Suppressor macrophage (primary cell): ENCODE measurements at places on chromosomes 5 and 9.

DNA sequence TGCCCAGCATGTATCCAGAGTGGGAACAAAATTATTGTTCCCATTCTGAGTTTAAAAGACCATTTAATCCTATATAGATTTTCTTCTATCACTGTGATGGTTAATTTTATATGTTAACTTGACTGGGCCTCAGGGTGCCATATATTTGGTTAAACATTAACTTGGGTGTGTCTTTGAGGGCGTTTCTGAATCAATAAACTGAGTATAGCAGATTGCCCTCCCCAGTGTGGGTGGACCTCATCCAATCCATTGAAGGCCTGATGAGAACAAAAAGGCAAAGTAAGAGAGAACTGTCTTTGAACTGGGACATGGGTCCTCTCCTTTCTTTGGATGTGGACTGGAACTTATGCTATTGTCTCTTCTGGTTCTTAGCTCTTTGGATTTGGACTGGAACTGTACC, 17.3 kb downstream of the RIOK2 start:
- no peak for DNase-seq

GRCh38 chr5:95809414-95809960, 13.0 kb downstream of the GLRX start:
- DNase-seq, result no peak

GRCh38 chr9:122389799-122390481, 19.1 kb downstream of the PTGS1 start:
- peak; percentile 94 for DNase-seq

DNA sequence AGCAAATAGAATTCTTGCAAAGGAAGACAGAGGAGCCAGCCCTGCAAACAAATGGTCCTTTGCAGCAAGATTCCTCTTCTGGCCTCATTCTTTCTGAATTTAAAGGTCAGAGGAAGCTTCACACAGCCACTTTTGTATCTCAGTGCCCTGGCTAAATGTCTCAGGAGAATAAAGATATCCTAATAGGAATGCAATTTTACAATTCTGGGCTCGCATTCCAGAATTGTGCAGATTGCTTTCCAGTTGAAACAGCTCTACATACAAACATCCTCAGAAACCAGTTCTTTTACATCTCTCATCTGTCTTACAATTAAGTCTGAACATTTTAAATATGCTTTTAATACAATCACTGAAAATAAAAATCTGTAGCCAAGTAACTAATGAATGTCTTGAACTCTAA, 14.6 kb upstream of the ACOT12 start:
- no peak for DNase-seq

- peak; percentile 16 for DNase-seq
Observed at GRCh38 chr5:126837906-126838539, 61.1 kb downstream of the LMNB1 start.

DNA sequence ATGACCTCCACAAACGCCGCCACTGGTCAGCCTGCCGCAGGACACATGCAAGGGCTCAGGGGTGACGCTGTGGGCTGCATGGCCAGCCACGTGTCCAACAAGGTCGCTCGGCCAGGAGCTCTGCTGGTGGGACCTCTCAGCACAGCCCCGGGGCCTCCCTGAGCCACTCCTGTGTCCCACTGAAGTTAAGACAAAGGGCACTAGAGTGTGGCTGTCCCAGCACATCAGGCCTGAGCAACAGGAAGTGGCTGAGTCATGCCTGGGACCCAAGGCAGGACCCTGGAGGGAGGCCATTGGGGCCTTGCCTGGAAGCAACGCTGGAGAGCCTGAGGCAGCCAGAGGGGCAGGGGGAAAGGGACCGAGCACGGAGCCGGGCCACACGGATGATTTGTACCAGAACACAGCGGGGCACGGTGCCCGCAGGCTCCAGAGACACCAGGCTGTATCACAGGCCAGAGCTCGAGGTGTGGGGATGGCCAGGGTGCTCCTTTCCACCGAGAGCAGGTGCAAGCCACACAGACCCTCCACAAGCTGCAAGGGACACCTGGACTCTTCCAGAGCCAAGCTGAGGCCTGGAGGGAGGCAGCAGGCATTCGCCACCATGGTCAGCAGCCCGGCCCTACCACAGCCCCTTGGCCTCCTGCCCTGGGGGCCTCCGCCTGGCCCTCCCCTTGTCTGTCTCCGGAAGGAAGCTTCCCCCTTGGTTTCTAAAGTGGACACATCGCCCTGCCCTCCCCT, 6.5 kb upstream of the TMEM210 start:
- no peak for DNase-seq

DNA sequence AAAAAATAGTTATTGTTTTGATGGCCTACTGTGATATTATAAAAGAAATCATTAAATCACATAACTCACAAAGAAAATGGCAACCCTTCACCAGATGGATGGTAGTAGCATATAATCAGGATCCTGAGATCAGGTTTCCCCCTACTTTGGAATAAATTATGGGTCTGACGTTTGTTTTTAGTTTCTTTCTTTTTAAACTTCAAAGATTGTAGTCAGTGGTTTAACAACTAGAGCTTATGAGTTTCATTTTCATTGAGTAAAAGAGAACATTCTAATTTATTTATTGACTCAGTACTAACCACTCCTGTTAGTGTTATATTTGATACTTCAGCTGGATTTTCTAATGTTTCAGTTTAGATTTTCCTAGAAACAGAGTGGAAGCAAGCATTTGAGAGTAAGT, 218.0 kb upstream of the PCSK5 start:
- DNase-seq, result no peak

DNA sequence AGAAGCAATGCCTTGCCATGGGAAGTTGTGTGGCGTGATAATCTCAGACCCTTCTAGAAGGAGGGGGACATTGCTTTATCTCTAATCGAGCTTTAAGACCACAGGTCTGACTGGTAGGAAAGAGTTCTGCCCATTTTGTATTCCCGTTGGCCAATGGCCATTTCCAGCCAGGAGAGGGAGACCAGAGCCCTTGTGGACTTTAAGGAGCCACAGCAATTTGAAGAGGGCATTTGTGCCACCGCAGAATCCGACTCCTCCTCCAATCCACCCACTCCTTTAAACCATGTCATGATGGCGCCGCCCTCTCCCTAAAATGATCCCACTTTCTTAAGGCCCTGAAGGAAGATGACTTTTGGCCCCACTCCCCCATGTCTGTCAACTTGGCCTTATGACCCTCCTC, 560.5 kb upstream of the ADAMTS16 start:
- no peak for DNase-seq

GRCh38 chr5:56409331-56410190, 176.4 kb upstream of the ANKRD55 start:
- peak; percentile 69 for DNase-seq

DNA sequence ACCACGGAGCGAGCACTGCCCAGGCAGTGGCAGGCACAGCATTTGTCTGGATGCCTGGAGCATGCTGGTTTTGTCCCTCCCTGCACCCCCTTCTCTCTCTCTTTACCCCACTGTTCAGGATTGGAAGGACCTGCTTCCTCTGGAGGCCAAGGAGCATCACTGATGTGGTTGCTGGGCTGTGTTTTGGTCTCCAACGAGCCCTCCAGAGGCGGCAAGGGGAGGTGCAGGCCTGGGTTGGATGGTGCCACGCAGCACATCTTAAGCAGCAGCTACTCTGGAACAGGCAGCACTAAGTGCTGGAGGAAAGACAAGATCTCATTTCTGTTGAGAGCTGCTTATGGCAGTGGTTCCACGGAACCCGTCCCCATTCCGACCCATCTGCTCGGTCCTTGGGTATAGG, 139.6 kb downstream of the CMYA5 start:
- peak; percentile 7 for DNase-seq

DNA sequence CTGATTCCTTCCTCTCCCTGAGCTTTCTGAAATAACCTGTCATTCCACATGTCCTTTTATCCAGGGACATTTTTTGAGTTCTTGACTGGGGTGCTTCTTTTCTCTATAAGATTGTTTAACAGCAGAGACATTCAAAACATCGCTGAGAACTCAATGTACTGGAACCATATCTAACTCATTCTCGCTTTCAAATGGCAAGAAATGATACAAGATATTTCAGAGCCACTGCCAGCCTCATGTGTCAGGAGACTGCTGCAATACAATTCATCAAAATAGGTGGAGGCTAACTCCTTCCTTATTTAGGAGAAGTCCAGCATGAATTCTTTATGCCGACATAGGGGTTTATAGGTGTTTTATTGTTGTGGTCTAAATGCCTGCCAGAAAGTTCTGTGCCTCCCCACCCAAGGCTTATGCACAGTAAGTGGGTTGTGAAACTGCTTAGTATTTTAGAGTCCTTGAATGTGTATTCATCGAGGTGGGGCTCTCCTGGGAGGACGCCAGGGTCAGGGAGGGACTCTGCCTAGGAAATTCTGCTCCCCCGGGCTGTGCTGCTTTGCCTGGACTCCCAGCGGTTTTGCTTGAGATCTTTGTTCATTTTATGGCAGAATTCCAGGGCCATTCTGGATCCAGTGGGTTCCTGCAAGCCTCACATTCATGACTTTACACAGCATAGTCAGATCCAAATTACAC, 53.9 kb downstream of the ZNF474 start:
- no peak for DNase-seq

GRCh38 chr5:28523888-28524635, 1485.7 kb upstream of the CDH9 start:
- DNase-seq, result no peak

DNA sequence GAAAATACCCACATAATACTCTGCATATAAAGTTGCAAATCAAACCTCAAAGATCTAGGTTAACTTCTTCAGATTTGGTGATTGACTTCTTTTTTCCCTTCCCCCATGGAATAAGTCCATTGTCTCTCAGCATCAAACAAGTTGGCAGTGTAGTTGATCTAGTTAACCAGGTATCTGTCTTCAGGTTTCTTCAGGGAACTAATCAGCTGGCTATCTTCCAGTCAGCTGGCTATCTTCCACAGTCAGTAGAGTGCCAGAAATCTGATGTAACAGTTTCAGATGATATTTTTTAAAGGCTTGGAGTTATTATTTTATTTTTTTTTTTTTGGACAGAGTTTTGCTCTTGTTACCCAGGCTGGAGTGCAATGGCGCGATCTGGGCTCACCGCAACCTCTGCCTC, 16.8 kb downstream of the TNFSF15 start:
- DNase-seq, result no peak

- DNase-seq, result no peak
Observed at GRCh38 chr9:2839040-2839439, 4.9 kb downstream of the PUM3 start.

- no peak for DNase-seq
Observed at GRCh38 chr5:56479696-56480077, 246.6 kb upstream of the ANKRD55 start.

GRCh38 chr5:116506488-116506887, 68.1 kb downstream of the SEMA6A start:
- DNase-seq, result no peak

GRCh38 chr5:128904805-128905567, 60.3 kb upstream of the SLC27A6 start:
- no peak for DNase-seq

DNA sequence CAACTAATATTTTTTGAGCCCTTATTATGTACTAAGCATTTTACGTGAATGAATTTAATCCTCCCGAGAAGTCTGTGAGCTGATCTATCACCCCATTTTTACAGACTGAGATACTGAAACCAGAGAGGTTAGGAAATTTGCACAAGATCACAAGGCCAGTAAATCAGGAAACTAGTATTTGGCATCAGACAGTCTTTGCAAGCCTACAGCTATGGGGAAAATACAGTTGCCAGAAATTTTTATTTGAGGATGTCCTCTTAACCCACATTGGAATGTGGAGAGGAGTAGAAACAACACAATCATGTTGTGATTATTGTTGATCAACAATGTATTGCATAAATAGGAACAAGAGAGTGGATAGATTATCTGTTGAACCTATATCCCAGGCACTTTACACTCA, 2.3 kb upstream of the SLC46A2 start:
- peak; percentile 40 for DNase-seq

DNA sequence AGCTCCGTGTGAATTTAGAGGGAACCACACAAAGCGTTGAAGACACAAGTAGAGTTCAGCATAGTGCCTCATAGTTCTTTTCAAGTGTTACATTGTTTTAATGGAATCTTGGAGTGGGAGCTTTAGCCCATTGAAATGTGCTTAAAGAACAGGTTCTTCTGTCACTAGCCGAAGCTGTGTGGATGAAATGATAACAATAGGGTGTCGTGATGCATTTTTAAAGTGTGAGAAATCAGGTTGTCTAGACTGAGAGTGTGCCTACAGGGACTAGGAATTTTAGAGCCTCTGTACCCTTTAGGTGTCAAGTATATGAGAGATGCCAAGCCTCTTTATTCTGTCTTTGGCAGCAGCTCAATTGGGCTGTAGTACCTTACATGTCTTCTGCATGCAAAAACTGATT, 83.0 kb downstream of the NDUFS4 start:
- no peak for DNase-seq

GRCh38 chr5:109553846-109554245, 135.9 kb upstream of the MAN2A1 start:
- DNase-seq, result peak; percentile 17

GRCh38 chr5:95729115-95730010, 1.8 kb upstream of the RHOBTB3 start:
- no peak for DNase-seq

- no peak for DNase-seq
Observed at GRCh38 chr9:84998639-84999038, 329.1 kb downstream of the NTRK2 start.

DNA sequence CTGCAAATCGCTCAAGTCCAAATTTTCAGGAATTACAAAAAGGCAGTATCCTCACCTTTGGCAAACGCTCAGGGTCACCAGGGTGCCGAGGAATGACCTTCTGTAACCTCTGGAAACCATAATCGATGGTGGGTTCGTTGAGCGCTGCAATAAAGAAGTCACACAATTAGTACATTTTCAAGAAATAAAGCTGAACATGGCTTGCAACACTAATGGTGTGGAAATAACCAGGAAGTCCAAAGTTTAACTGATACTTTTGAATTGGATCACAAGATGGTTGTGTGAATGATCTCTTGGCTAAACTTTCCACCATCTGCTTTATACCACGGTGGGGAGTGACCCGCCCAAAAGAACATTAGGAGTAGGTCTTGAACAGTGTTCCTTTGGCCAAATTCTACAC, 368.7 kb downstream of the EBF1 start:
- no peak for DNase-seq

GRCh38 chr5:27708534-27708933, 670.1 kb upstream of the CDH9 start:
- DNase-seq, result no peak

DNA sequence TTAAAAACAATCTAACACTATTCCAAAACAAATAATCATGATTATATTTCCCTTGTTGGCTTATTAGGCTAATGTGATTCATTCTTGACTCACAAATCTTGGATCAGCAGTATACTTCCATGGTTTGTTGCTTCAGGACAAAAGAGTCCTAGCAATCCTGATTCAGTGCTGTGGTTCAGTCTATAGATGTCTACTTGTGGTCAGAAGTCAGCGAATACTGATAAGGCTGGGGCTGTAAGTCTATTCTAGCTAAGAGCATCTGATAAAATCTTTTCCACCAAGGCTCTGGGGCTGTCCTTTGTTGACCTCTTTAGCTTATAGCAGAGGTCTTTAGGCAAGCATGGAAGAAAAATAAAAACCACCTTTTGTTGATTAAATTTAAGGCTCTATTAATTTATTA, 4.4 kb upstream of the SMIM3 start:
- peak; percentile 30 for DNase-seq

DNA sequence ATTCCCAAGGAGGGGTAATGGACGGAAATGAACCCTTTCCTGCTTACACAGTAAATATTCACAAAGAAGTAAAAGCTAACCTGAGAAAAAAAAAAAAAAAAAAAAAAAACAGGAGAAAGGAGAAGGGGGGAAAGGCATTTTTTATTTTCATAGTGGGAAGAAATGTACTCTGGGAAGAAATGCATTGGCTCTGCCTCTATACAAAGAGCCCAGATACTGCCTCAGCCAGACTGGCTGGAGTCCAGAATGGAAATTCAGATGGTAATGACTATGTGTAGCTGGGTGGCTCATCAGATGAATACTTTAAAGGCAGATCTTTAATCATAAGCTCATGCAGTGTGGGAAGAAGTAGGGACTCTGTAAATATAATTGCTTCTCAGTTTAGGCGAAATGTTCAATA, 124.9 kb upstream of the ZNF608 start:
- DNase-seq, result no peak
